ENCODE measurements at places on chromosomes 2 and 18.

DNA sequence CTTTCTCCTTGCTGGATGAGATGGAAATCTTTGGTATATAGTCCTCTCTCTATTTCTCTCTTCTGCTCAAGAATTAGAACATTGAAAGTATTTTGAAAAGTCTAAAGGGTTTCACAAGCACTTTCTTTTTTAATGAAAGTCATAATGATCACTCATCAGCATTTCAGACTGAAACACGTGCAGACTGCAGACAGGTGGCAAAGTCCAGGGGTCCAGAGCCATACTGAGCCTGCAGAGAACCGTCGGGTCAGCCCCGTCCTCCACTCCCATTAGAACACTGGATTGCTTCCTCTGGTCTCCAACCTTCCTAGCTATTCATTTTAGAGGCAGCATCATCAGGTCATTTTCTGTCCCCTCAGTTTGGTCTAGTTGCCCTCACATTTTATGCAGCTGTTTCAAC lies 3.1 kb downstream of the TMEM247 start:
- DNase-seq: no peak

DNA sequence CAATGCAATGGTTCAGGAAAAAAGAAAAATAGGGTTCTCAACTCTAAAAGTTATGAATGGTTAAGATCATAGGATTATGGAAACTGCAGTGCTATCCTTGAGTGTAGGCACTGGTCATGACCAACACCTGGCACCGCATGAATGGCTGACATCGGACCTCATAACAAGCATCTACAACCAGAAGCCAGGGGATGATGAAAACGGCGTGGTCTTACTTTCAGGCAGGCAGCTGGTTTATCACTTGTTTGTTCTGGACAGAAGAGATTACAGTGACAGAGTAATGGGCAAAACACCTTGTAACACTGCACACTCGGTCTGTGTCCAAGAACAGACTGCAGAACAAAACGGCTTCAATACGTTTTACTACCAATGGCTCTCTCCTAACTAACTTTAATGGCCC lies 132.8 kb downstream of the STK39 start:
- no peak for DNase-seq

GRCh38 chr2:30565851-30566358 lies 118.9 kb downstream of the LCLAT1 start:
- DNase-seq: no peak

DNA sequence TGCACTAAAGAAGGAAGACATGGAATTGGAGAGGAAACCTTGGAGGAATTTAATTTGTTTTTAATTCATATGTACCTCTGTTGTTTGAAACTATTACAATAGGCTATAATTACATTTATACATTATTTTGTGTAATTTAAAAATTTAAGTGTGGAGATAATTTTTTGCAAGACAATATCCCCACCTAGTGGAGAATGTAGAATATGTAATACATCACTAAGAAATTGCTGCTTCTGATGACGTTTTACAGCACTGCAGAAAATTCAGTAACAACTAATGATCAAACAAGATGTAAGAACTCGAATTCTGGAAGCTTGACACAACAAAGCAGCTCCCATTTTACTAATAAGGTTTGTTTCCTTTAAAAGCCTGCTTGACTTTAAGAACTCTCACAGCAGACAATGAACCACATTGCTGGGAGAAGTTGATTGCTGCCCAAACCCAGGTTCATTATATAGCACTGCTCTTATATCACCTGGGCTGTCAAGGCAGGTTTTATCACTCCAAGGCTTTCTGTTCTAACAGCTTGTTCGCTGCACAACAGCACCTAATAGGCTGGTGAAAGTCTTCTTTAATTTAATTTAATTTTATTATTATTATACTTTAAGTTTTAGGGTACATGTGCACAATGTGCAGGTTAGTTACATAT lies 53.4 kb downstream of the THADA start:
- DNase-seq: peak; percentile 58

GRCh38 chr2:44716131-44716530 lies 225.4 kb upstream of the SIX3 start:
- no peak for DNase-seq

DNA sequence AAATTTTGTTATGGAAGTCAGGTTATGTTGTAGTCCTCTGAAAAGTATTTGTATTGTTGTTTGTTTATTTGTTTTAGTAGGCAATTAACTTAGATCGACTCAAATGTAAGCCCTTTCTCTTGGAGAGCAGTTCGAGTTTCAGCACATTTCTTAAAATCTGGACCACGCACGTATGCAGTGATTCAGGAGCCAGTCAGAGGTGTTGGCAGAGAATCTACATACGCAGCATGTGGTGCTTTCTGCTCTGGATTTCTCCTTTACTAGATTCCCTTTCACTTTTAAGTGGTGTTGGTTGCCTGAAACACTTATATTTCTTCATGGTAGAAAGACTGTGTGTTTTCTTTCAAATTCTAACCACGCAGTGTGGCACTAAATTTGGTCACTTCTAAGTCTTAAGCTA lies 773.9 kb upstream of the LRATD1 start:
- no peak for DNase-seq

GRCh38 chr2:109439390-109439786 lies 174.4 kb downstream of the SEPTIN10 start:
- DNase-seq: no peak
